EH (cell line): ENCODE measurements at places on chromosomes 13 and 19.

GRCh38 chr19:55667511-55667910 lies 7.5 kb upstream of the EPN1 start:
- no peak for DNase-seq

DNA sequence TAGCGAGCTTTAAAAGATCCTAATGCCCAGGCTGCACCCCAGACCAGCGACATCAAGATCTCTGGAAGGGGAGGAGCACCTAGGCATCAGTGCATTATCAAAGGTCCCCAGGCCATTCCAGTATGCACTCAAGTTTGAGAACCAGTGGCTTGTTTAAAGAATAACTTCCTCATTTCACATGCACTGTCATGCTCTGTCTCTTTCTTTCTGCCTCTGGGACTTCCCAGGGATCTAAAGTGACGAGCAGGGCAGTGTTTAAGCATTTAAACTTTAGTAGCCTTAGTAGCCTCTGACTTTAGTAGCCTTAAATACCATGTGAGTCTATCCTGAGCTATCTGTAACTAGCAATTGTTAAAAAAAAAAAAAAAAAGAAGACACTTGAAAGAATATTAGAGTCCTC lies 8.9 kb upstream of the FARP1 start:
- no peak for DNase-seq

- DNase-seq = peak; percentile 75
Measured at GRCh38 chr13:48449656-48450055, 36.7 kb upstream of the LPAR6 start.

DNA sequence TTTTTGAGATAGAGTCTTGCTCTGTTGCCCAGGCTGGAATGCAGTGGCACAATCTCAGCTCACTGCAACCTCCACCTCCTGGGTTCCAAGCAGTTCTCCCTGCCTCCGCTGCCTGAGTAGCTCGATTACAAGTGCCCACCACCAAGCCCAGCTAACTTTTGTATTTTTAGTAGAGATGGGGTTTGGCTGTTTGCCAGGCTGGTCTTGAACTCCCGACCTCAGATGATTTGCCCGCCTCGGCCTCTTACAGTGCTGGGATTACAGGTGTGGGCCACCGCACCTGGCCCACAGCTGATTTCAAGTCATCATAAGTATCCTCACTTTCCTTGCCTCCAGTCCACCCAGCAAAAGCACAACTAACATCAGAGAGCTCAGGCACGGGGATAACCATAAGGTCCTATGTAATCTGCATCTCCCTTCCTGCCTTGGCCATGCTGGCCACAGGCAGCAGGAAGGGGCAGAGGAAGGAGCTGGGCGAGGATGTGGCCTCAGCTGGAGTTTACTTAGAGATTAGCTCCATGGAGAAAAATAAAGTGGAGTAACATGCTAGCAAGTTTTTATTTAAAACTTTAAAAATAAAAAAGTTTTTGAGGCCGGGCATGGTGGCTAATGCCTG lies 22.9 kb upstream of the ADGRE1 start:
- no peak for DNase-seq

- peak; percentile 32 for DNase-seq
Measured at GRCh38 chr19:42301646-42302203, at the start of gene PRR19. Gene PRR19 (plus strand): TSS chr19:42302132. CDS start chr19:42309585, 7,453 bp downstream.

DNA sequence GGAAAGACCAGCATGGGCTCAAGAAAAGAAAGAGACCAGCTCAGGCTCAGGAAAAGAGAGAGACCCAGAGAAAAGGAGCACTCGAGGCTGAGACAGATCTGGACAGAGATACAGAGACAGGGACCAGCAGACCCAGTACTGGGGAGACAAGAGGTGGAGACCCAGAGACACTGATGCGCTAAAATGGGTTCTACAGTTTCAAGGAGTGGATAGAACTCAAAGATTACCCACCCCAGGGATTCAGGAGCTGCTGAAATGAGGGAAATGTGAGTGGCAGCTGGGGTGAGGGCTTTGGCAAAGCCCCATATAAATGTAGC lies 609 bp upstream of the ZSCAN18 start:
- no peak for DNase-seq

DNA sequence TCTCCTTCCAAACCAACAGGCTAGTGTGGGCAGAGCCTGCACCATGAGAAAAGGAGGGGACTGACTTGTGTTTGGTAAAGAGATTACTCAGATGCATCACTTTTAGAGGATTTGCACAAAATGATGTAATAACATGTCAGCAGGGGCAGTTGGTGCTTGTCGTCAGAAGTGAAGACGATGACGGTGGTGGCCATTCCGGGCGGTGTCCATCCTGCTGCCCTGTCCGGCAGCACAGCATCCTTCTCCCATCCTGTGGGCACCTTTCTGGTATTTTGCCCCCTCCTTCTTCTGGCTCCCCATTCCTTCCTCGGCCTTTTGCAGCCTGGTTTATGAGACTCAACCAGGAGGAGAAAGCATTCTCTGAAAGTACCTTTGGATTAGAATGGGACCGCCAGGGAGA lies 160.1 kb downstream of the TEX29 start:
- no peak for DNase-seq

DNA sequence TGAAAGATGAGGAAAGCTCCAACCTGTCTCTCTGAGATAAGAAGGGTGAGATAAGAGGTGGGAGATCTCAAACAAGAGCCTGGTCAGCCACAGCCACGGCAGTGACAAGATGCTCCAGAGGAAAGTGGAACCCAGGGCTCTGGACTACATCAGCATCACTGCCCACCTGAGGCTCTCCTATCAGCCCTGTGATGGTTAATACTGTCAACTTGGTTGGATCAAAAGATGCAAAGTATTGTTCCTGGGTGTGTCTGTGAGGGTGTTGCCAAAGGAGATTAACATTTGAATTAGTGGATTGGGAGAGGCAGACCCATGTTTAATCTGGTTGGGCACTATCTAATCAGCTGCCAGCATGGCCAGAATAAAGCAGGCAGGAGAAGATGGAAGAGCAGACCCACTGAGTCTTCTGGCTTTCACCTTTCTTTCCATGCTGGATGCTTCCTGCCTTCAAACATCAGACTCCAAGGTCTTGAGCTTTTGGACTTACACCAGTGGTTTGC lies 476.6 kb upstream of the NBEA start:
- DNase-seq = no peak

DNA sequence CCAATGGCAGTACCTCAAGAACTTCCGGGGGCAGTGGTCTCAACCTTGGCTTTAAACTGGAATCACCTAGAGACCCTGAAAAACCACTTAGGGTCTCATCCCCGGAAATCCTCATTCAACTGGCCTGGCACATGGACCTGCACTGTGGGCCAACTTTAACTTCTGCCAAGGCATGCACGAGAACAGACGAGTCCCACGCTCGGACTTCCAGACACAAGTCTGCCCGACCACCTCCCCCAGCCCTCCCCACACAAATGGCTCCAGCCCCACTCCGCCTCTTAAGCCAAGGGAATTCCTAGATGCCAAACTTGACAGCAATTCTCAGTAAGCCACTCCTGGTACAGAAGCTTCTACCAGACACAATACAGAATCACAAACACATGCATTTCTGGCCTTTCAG lies 114.0 kb downstream of the STK24 start:
- no peak for DNase-seq

- peak; percentile 60 for DNase-seq
Measured at GRCh38 chr19:47161876-47162489, 31.3 kb downstream of the SAE1 start.
